ENCODE measurements at places on chromosomes 12 and 14. TPM values are rescaled to one million over a fixed set of nuclear protein-coding genes. Genes with fewer than 3 reads are reported as not detected.

DNA sequence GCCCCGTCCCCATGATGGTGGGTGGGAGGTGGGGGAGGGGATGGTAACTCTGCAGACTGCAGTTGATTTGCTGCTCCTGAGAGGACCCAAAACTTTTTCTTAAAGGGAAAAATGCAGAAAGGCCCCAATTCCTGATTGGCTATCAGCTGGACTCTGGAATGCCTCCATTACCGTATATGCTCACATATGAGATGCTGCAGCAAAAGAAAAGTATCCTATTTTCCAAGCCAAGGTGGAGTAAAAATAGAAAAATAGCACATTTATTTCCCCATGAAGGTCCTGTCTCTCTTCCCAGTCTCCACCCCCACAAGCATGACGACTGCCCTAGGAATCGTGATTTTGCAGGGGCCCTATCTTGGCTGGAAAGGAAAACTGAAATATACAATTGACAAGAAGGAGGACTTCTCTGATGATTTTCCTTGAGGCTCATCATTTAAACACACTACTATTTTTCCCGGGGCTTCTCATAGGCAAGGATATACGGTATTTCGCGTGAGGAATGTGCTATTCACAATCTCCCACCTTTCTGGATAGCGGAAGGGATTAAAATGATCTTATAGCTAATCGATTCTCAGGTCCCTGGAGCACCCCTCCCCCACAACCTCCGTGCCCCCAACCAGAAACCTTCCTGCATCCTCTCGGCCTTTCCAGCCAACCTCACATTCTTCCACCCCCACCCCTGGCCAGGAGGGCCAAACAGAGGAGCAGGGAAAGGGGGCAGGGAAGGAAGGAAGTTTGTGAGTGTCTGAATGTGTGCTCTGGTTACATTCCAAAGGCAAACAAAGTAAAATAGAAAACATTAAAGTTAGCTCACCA is 138.9 kb upstream of the CCND2 start:
- DNase-seq, result peak; percentile 36

DNA sequence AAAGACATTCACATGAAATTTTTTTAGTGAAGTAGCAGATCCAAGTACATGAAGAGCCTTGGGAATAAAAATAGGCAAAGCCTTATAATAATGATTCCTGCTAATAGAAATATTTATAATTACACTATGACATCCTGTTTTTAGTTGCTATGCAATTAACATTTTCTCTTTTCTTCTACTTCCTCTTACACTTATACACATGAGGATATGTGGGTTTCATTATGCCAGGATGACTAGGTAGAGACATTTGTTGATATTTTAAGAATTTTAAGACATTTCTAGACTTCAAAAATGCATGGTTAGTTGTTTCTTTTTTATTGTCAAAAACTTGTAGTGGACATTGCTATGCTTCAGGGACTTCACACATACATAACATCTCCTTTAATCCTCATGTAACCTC is 326.8 kb downstream of the SYT1 start:
- no peak for DNase-seq

- DNase-seq, result no peak
Measured at GRCh38 chr14:69755296-69755695, 11.6 kb upstream of the SRSF5 start.

CACNA1C gene
- 0.26 TPM for total RNA-seq

BCL11B gene
- total RNA-seq, result 66.2 TPM

PLEKHD1 gene
- 0.12 TPM for total RNA-seq

KCNH3 gene
- 1.2 TPM for total RNA-seq

Data from activated CD8-positive, alpha-beta memory T cell treated with anti-CD3 and anti-CD28 coated beads, Interleukin-2, amount 10 ng/mL, durations not matched to agents 7 days and 5 days (primary cell).